ENCODE measurements at places on chromosomes 2 and 18.

DNA sequence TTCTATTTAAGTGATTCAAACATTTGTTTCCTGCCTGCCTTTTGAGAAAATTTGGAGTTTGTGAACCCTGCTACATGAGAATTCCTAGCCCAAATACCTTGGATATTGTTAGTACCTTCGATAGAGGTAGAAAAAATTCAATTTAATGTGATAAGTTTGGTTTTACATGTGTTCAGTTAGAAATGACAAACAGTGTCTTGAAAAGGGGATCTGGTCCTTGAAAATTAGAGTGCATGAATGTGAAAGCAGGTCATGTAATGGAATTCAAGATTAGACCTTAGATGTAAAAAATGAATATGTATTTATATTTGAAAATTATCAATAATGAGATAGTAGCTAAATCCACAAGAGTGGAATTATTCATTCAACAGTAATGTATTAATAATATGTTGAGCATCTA, 70.5 kb downstream of the PIK3C3 start:
- H3K4me3 ChIP-seq: no peak overlapping the region
- no peaks in the 10 kb centered on the region for H3K27me3 ChIP-seq

DNA sequence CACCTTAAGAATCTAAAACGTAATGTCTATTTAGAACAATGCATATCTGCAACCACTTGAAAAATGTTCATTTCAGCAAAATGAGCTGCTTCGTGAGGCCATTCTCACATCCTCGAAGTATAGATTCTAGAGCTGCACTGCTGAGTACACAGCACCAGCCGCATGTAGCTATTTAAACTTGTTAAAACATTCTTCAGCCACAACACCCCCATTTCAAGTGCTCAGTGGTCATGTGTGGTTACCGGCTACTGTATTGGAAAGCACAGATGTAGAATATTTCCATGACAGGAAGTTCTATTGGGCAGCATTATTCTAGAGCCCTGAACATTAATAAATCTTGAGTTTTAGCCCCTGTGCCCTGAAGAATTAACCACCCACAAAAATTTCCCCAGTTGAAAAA, 35.0 kb downstream of the SUMO1 start:
- H3K36me3 ChIP-seq: peaks cover 1% of the 10 kb centered on the region
- H3K4me1 ChIP-seq: no peaks in the 10 kb centered on the region
- no peak overlapping the region for H3K27ac ChIP-seq
- H3K4me3 ChIP-seq: no peak overlapping the region
- no peaks in the 10 kb centered on the region for H3K27me3 ChIP-seq

GRCh38 chr2:157901325-157901724, 25.2 kb upstream of the ACVR1 start:
- H3K27ac ChIP-seq: no peak overlapping the region
- no peaks in the 10 kb centered on the region for H3K27me3 ChIP-seq
- peaks cover 3% of the 10 kb centered on the region for H3K4me1 ChIP-seq
- H3K36me3 ChIP-seq: no peaks in the 10 kb centered on the region

GRCh38 chr2:220393711-220394110, 766.3 kb downstream of the SLC4A3 start:
- no peaks in the 10 kb centered on the region for H3K27me3 ChIP-seq
- H3K4me1 ChIP-seq: no peaks in the 10 kb centered on the region
- no peak overlapping the region for H3K27ac ChIP-seq
- no peak for DNase-seq

- H3K27me3 ChIP-seq: no peaks in the 10 kb centered on the region
- H3K4me3 ChIP-seq: no peak overlapping the region
- DNase-seq: no peak
- H3K27ac ChIP-seq: no peak overlapping the region
- no peaks in the 10 kb centered on the region for H3K36me3 ChIP-seq
- peaks cover 8% of the 10 kb centered on the region for H3K4me1 ChIP-seq
These were observed 5.8 kb upstream of the RTN4 start for GRCh38 chr2:55056024-55056521.

Measured in small intestine (tissue), 16 donors.